ENCODE measurements at places on chromosomes 4 and X.

- no peak for DNase-seq
Measured at GRCh38 chrX:96771486-96771885, 86.8 kb downstream of the DIAPH2 start.

GRCh38 chrX:55169782-55170181 lies 50.4 kb upstream of the PAGE5 start:
- no peak for DNase-seq

DNA sequence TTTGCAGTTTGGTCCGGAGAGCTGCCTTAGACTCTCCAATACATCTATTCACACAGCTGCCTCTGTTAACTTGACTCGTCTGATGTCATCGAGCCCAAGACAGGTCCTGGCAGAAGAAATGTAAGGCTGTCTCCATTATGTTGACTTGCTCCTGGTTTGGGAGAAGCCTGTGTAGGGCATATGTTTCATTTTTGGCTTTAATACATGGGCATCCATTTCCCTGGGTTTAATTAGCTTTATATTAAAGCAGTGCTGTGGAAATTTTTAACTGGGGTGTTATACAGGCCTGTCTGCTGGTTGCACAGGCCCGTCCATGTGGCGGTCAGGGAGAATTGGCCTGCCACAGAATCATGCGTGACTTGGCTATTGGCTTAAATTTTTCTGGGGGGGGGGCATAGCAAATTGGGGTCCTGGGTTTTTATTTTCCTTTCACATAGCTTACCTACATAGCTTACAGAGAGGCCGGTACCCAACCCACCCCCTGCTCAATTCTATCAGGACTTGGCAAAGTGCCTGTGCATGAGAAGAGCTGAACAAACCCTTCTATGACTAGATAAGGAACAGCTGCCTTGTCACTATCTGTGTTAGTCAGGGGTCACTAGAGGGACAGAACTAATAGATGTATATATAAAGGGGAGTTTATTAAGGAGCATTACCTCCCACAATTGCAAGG lies 123.5 kb upstream of the WDR1 start:
- DNase-seq, result no peak

- no peak for DNase-seq
Measured at GRCh38 chrX:34656467-34656841, 631 bp downstream of the TMEM47 start.

DNA sequence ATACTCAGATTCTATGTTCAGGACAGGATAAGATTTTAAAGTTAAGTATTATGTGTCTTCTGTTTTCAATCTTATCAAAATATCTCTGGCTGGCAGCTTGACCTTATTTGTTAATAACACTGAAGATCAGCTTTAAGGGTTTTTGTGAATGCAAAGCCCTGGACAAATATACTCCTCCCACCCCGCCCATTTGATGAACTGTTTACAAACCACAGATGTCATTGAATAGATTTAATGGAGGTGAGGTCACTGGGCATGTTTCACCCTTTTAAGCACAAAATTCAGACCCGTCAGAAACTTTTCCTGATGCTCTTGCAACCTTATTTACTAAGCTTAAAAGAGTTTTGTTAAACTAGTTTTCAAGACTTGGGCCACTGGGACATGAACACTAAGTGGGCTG lies 10.1 kb upstream of the CXCL8 start:
- no peak for DNase-seq

DNA sequence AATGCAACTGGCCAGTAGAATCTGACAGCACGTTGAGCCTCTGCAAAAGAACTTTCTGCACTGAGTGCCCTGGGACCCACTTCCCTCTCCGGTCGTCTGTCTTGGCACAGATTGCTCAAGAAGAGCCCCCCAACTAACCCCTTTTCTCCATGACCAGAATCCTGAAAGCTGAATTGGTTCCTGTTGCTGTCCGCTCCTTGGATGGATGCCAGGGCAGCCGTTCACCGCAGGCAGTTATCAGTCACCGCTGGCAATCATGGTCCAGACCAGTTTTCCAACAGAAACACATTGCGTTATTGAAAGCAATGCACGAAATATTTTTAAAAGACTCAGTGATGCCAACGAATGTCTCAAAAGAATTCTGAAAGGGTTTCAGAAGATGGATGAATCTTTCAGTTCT lies 733.7 kb upstream of the FRG1 start:
- no peak for DNase-seq

- no peak for DNase-seq
Measured at GRCh38 chr4:98994474-98995182, 893 bp upstream of the METAP1 start.

- DNase-seq, result no peak
Measured at GRCh38 chr4:110492522-110492921, 16.6 kb downstream of the ENPEP start.

GRCh38 chr4:85153221-85153620 lies 186.7 kb upstream of the WDFY3 start:
- no peak for DNase-seq

DNA sequence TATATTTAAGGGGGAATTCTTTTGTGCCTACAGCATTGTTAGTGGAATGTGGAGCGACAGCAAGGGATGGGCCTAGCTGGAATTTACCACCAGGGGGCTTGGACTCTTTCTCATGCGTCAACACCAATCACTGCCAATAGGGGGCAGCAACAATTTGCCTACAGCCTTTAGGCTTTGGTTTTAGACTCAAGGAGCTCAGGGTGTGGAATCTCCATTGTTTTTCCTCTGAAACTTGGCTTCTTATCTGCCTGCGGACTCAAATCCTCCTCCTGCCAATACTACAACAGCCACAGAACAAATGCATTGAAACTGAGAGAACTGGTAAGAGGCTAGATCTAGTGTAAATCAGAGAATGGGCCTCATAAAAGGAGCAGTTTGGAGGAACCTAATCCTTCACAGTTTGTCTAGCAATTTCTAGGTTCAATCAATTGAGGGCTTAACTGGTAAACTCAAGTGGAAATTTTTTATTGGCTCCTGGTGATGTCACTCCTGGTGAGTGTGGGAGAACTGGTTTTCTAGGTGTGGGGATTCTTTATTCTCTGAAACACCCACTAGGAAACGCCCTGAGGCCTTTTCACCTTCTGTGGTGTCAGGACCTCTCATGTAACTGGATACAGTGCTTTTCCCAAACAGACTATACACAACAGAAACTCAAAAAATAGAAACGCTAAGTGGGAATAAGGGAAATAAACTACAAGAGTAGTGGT lies 27.9 kb upstream of the TMSB4X start:
- no peak for DNase-seq

All from stimulated activated CD4-positive, alpha-beta T cell treated with anti-CD3 and anti-CD28 coated beads, TNF-alpha, amount 100 ng/mL, for 1 hour (primary cell).